ENCODE measurements at places on chromosomes 3 and 15.

DNA sequence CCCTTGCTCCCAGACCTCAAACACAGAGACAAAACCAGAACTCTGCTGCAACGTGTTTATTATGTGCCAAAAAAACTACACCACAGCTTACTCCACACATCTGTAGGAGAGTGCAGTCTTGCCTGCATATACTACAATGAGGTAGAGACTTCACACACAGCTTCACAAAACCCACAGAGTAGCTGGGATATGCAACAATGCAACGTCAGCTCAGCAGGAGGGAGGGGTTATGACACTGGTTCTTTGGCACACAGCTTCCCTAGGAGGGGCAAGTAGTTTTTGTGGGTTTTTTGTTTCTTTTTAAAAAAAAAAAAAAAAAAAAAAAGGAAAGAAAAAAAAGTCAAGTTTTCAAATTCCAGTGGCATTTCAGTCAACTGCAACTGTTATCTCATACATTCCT, 2.9 kb upstream of the RPS17 start:
- no peak for DNase-seq

DNA sequence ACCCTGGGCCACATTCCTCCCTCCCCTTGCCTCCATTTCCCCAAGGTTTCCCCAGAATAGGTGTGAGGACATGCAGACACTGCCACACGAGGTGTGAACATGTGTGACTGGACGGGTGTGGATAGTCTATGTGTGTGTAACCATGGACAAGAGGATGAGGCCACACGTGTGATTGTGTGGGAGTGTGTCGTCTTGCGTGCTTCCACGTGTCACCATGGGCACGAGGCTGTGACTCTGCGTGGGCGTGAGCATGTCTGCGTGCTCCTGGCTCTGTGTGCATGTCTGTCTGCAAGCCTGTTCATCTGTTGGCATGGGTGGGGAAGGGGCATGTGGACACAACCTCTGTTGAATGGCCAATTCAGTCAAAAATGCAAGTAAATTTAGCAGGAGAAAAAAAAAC, 6.2 kb upstream of the MYL3 start:
- DNase-seq = no peak

GRCh38 chr15:39200586-39200985, 380.3 kb upstream of the THBS1 start:
- DNase-seq = no peak

DNA sequence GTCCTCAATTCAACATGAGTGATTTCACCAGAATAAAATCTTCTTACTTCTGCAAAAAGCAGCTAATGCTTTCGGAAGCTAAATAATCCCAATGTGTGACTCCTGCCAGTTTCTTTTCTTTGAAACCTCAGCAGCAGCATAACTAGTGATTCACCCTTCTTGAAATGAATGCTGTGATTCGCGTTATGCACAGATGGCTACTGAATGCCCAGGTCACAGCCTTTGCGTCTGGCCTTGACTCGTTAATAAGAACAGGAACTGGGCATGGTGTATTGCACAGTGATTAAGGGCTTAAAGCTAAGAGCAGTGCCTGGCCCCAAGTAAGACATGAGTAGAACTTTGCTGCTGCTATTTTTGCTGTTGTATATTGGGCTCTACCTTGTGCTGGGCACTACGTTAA, 19.0 kb downstream of the CGNL1 start:
- no peak for DNase-seq

DNA sequence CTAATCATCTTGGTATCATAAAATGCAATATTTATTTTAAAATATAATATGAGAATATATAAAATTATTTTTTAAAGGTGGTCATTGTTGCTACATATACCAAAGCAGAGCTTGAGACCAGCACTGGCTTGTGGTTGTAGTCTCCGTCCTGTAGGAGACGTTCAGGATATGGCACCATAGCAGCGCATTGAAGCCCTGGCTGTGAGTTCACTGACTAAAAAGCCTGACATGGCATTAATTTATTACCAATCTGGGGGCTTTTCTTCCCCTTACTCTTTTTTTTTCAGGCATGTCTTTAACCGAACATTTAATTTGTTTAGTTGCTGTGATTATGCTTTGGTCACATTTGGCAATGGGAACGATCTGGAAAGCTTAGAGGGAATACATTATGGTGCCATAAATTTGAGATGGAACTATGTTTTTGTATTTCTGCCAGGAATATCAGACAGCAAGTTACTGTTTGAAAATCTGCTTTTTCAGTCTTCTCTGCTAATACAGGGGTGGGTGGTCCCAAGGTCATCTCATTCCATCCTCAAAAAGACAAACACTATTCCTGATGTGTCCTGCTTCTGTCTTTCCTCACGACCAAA, 108.5 kb downstream of the ZIC4 start:
- no peak for DNase-seq

- DNase-seq = no peak
These were observed 12.5 kb upstream of the RPS27L start for GRCh38 chr15:63169788-63170187.

- DNase-seq = no peak
These were observed 148.3 kb upstream of the TRIM42 start for GRCh38 chr3:140529558-140529957.

DNA sequence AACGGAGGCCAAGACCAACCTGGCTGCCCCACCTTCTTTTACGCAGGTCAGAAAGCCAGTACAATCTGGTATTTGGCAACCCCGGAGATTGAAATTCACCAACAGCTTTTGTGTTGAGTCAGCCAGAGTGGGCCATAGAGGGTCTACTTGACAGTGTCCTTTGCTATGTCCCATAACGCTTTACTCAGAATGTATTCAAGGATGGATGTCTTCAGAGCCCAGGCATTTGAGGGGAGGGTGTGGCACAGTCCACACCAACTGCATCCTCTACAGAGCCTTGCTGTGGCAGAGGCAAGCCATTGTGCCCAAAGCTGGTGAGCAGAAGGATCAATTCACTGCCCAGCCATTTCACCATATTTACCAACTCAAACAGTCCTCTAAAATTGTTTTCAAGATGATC, 18.4 kb downstream of the PLA1A start:
- no peak for DNase-seq

GRCh38 chr3:66738625-66739365, 238.0 kb upstream of the LRIG1 start:
- no peak for DNase-seq

DNA sequence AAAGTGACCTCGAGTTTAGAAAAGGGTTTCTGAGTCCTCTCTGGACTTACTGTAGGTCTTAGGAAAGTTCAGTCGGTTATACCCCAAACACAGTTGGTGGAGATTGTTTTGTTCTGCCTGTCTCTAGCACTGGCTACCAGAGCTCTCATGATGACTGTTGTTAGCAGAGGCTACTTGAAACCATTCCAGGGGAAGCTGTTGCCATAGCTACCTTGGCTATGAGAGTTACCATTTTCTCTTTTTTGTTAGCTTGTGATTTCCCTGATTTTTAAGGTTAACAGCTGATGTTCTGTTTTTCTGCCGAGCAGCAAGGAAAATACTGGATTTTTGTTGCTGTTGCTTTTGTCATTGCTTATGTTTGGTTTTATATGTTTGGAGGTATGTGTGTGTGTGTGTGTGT, 26.7 kb downstream of the ABHD2 start:
- DNase-seq = no peak

DNA sequence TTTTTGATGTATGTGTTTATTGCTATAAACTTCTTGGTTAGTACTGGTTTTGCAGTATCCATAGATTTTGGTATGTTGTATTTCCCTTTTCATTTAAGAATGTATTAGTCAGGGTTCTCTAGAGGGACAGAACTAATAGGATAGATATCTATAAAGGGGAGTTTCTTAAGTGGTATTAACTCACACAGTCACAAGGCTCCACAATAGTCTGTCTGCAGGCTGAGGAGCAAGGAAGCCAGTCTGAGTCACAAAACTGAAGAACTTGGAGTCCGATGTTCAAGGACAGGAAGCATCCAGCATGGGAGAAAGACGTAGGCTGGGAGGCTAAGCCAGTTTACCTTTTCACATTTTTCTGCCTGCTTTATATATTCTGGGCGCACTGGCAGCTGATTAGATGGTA, 8.4 kb downstream of the ARL6 start:
- no peak for DNase-seq

GRCh38 chr3:158420654-158421396, 150.2 kb upstream of the MLF1 start:
- no peak for DNase-seq

DNA sequence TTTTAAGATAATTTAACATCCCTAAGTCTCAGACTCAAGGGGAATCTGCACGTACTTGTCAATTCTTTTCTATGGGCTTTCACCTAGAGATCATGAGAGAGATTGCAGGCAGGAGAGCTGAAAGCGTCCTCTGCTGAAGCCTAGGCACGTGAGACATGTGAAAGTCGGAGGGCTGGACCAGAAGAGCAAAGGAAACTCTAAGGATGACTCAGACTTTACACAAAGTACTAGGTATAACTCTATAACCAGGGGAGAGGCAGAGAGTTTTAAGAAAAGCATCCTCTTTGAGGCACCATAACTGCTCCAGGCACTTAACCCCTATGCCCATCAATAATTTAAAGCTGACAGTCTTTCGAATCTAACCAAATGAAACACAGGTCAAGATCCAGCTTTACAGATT, 436.6 kb downstream of the VGLL3 start:
- no peak for DNase-seq

DNA sequence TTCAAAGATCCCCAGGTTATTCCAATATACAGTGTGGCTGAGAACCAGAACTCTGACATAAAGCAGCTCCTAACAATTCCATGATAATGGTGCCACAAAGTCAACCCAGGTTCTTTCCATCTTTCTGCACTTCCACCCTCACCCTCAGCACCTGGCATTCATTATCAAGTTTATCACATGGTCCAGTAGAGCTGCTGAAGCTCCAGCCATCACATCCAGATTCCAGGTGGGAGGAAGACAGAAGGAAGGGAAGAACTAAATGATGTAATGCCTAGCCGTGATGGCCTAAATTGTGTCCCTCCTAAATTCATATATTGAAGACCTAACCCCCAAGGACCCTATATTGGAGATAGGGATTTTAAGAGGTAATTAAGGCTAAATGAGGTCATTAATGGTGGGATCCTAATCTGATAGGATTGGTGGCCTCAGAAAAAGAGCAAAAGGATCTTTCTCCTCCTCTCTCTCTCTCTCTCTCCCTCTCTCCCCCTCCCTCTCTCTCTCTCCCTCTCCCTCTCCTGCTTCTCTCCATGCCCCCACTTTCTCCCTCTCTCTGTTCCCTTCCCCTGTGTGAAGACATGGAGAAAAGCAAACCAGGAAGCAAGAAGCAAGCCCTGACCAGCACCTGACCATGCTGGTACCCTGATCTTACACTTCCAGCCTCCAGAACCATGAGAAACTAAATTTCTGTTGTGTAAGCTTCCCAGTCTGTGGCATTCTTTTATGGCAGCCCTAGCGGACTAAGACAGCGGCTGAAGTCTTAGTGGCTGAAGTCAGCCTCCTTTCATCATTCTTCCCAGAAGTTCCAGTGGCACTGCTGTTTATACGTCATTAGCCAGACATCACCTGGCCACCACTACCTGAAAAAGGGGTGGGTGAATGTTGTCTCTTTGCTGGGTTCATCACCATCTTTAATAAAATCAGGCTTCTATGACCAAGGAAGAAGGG, 369.7 kb upstream of the PROK2 start:
- no peak for DNase-seq

DNA sequence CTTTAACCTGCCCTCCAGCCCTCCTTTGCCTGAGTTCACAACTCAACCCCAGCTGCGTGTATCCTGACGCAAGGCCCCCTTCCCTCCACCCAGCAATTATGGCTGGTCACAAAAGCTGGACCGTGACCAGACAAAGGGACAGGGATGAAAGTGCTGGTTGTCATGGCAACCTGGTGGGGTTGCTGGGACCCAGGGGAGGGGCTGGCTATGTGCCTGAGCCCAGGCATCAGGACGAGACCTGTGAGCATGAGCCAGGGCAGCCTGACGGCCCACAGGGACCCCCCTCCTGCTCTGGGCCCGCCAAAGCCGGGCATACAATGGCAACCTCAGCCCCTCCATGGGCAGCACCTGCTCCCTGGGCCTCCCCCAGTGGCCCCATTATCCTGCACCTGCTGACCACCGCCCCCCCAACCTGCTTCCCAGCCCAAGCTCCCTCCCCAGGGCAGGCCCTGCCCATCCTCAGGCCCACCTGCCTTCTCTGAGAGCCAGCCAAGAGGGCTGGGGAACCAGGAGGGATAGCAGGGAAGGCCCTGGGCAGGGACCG, 4.5 kb upstream of the DNAH1 start:
- no peak for DNase-seq

GRCh38 chr3:155244699-155245098, 48.8 kb downstream of the STRIT1 start:
- DNase-seq = no peak

GRCh38 chr15:60871152-60871551, 357.9 kb downstream of the RORA start:
- DNase-seq = no peak

DNA sequence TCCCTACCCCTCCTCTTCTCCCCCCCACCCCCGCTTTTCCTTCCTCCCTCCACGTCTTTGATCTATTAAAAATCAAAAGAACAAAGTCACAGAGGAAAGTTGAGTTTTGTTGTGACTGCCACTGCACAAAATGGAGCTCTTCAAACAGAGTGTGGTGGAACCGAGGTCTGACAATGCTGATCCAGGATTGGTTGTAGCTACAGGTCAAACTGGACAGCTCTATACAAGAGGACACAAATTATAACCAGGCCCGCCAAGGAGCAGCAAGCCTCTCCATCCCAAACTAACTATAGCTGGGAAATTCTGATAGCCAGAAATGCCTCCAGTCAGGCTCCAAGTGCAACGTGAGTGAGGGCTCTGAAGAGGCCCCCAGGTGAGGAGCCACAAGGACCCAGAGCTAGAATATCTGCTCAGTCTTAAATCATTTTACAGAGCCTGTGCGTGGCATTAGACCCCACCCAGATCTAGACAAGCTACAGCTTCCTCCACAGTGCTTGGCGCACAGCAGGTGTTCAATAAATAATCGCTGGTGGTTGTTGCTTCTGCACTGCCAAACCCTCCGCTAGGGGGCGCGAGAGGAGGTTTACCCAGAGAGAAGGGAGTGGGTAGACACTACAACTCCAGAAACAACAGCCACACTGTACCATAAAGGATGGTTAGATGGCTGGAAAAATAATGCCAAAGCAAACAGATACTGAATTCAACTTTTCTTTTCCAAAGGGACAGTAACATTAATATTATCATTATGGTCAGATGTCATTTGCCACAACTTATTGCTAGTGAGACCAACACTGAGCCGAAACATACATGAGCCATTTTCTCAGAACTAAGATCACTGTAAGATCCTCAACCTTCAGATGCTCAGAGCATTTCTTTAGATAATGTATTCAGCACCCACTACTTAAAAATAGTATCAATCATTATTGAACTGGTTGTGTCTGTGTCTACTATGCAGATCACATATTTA, 44.6 kb downstream of the ZIC4 start:
- DNase-seq = no peak

DNA sequence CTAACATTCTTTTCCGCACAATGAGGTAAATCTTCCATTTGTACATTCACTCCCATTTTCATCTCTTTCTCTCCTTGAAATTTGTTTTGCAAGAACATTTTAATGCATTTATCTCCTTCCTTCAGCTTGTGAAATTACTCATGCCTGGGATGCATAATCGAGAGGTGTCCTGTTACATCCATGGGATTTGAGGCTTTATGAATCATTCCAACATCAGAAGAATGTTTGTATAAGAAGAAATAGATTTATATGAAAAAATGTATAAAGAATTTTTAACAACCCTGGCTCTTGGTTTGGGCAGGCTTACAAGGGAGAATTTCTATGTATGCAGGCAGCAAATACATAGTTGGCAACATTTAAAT, 93.2 kb upstream of the MBNL1 start:
- DNase-seq = no peak
